Naive thymus-derived CD8-positive, alpha-beta T cell (primary cell): ENCODE measurements at places on chromosomes 1 and 21. TPM values are rescaled to one million over a fixed set of nuclear protein-coding genes. Genes with fewer than 3 reads are reported as not detected.

GRCh38 chr21:19508844-19509243 lies 1105.3 kb upstream of the TMPRSS15 start:
- no peak for DNase-seq

DNA sequence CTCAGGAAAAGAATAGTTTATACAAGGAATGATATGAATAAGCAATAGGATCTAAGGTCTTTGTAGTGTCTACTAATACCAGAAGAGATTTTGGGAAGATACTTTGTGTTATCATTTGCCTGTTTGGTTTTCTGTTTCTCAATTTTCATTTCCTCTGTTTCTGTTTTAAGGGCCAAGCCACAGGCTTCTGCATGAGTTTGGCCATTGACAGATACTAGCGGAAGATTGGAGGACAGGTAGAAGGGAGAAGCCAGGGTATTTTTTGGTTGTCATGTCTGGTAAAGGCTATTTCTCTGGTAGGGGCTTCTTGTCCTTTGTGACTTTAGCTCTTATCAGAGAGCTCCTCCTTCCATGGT lies 51.4 kb downstream of the HS2ST1 start:
- DNase-seq = no peak

DNA sequence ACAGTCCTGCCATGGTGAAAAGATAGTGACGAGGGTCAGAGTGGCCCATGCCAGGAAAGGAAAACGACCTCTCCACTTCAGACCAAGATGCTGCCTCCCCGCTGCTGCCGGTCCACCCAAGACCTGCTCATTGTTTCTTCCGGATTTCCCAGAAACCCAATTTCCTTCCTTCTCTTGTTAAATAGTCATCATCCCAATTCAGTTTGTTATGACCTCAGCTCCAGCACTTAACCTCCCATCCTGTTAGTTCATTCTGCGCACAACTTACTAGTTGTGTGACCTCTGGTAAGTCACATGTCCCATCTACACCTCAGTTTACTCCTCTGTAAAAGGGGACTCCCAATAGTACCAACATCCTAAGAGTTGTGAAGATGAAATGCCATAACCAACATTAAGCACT lies 29.9 kb upstream of the PPP1R15B start:
- DNase-seq = no peak

HRNR gene
- 0.10 TPM for total RNA-seq

CFAP126 gene
- not detected for total RNA-seq

DNA sequence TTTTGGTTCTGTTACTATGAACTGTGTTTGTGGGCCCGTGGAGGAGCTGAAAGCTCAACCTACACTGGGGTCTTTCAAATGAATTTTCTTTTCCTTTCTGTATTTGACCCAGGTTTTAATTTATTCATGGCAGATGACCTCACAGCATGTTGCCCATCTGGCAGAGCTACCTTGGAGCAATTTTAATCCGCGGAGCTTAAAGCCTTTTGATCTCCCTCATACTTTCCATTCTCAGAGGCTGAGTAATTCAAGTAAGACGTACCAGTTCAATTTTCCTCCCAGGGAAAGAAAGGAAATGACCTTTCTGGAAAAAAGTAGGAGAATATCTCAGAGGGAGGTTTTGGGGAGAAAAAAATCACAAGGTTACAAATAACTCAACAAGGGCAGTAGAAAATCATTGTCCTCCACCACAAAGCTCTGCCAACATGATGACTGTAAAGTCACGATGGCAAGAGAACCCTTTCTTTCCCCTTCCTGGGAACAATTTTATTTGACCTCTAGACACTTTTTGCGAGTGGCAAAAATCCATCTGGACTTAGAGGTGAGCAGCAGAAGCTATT lies 21.6 kb upstream of the PCP4 start:
- no peak for DNase-seq

RORC gene
- total RNA-seq = not detected

UMODL1 gene
- 3.1 TPM for total RNA-seq

SLC45A3 gene
- 0.25 TPM for total RNA-seq

ALX3 gene
- total RNA-seq = not detected

GRCh38 chr1:51203121-51203873 lies 32.8 kb upstream of the RNF11 start:
- no peak for DNase-seq

- DNase-seq = no peak
Observed at GRCh38 chr1:109338608-109339007, 31.8 kb upstream of the MYBPHL start.

GRCh38 chr1:87392248-87393192 lies 63.8 kb downstream of the LMO4 start:
- DNase-seq = no peak

TMEM79 gene
- 15.6 TPM for total RNA-seq

MMEL1 gene
- total RNA-seq = 2.5 TPM

DNA sequence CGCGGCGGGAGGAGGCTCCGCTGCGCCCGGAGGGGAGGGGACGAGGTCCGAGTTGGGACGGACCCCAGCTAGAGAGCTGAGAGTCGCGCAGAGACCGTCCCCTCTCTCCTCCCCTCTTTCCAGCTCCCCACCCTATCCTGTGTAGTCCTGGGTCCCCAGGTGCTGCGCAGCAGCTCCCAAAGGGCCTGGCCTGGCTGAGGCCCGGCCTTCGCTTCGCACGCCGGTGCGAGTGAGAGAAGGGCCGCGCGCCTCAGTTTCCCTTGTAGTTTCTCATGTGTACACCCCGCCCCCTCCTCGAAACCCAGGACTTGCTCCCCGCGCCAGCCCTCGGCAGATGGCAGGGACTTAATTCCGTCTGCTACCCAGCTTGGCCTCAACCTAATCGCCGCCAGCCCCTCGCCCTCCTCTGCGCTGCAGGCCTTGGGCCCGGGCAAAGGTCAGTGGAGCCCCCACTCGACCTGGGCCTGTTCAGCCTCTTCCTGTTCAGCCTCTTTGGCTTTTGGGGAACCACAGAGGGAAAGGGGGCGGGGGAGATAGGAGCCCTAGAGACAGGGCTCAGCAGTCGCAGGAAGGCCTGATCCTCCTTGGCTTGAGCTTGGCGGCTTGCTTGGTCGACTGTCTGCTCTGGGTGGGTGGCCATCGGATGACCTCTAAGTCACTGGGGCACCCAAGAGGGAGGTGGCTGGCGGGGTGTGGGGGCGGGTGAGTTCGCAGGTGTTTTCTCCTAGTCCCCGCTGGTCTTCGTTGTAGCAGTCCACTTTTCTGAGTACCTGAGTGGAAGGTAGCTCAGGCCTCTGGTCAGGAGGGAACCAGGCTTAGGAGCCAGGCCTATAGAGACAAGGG lies 1.0 kb downstream of the ZNF687 start:
- peak; percentile 32 for DNase-seq

- no peak for DNase-seq
Observed at GRCh38 chr21:36690628-36691554, 8.0 kb upstream of the SIM2 start.

GRCh38 chr1:10863886-10864285 lies 67.4 kb upstream of the CASZ1 start:
- DNase-seq = no peak

KRTAP19-3 gene
- not detected for total RNA-seq

DNA sequence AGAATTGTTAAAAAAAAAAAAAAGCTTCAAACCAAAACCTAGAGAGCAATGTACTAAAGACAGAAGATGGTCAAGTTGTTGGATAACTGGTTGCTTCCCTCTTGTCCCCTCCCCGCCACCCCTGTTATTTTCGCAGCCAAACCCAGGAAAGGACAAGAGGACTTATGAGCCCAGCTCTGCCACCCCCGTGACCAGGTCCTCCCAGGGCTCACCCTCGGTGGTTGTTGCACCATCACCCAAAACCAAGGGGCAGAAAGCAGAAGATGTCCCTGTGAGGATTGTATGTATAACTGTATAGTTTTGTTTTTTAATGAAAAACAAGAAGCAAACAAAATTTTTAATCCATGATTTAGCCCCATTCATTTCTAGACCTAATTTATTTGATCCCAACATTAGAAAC lies 69.4 kb downstream of the VPS26C start:
- no peak for DNase-seq

- DNase-seq = no peak
Observed at GRCh38 chr1:43253173-43253572, 16.6 kb upstream of the TMEM125 start.

DNA sequence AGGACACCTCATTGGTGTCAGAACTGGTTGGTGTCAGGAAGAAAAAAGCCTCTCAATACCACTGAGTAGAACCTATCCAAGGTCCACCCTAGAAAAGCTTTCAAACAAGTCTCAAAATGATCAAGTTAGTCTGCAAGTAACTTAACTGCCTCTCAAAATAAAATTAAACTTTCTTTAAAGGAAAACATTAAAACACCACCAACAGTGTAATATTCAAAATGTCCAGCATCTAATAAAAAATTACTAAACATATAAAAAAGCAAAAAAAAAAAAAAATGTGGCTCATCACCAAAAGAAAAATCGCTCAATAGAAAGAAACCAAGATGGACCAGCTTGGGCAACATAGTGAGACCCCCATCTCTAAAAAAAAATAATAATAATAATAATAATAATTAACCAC lies 18.7 kb upstream of the OLFML2B start:
- no peak for DNase-seq

GRCh38 chr1:11784993-11785769 lies 20.6 kb downstream of the MTHFR start:
- peak; percentile 28 for DNase-seq

GRCh38 chr1:58116284-58116683 lies 430.2 kb downstream of the OMA1 start:
- no peak for DNase-seq

PCSK9 gene
- total RNA-seq = not detected

DNA sequence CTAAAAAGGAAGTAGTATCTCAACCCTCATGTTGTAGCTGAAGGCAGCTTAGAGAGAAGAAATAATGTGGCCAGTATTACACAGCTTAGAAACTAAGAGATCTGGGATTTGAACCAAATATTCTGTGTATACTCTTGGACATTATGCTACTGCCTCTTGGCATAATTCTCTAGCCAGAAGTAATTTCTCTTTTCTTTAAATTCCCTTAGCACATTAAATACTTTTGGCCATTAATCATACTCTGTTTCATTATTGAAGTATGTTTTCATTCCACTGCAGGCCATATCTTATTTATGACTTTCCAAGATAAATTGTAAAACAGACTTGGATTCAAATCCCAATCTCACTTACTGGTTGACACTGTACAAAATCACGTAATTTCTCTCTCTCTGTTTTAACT lies 181.3 kb upstream of the SPAG17 start:
- no peak for DNase-seq

DNA sequence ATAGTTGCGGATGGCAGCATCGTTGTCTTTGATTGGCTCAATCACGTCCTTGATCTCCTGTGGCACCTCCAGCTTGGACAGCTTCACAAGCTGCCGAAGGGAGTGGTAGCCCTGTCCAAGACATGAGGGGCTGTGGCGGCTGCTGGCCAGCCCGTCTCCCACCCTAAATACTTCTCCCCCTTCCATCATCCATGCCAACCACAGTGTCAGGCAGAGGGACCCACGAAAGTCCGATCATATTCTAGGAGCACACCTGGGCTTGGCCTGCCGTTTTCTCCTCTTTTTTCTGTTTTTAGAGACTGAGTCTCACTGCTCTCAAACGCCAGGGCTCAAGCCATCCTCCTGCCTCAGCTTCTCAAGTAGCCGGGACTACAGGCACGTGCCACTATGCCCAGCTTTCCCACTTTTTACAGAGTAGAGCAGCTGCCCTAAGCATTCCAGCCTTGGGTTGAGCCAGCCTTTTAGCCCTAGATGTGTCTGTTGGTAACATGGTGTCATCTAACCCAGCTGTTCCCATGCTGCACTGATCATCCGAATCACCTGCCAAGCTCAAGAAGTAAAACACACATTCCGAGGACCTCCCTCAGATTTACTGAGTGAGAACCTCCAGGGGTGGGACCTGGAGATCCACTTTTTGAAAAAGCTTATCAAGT lies 10.4 kb downstream of the MTHFR start:
- DNase-seq = no peak

DNA sequence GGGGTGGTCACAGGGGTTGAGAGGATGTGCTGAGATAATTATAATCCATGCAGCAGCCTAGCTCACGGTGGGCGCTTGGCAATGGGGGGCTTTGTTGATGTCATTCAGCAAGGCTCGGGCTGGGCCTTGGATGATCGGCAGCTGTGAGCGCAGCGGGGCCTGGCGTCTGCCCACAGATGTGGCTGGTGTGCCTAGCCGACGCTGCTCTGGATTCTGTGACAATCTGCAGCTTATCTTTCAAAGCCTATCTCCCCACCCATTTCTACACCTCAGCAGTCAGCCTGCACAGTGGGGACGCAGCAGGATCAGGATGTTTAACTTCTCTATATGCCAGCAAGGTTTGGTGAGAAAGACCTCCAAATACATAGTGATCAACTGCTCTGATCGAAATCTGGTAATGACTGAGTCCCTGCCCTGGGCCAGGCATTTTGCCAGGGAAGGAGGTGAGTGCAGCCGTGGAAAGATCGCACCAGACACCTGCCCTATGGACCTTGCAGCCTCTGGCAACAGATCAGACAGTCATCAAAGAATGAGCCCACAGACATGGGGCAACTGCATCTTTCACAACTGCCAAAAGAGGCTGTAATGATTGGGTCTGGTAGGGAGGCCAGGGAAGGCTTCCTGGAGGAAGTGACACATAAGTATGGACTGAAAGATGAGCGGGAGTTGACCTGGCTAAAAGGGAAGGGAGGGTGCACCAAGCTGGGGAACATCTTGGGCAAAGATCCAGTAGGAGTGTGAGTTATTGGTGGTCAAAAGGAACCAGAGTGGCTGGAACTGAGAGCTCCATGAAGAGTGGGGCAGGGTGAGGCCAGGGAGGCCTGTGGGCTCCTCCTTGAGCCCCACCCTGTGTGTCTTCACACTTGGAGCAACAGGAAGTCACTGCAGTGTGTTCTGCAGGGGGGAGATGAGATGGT lies 35.3 kb downstream of the EPHB2 start:
- no peak for DNase-seq

GRCh38 chr1:8665833-8666232 lies 151.6 kb downstream of the RERE start:
- no peak for DNase-seq

SYCP1 gene
- not detected for total RNA-seq

DNA sequence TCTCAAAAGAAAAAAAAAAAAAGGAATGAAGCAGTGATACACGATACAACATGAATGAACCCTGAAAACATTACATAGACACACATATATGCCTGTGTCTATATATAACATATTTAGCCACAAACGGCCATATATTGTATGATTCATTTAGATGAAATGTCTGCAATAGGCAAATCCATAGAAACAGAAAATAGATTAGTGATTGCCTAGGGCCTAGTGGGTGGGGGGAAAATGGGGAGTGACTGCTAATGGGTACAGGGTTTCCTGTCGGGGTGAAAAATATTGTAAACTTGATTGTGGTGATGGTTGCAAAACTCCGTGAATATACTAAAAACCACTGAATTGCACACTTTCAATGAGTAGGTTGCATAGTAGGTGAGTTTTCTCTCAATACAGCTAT lies 6.0 kb upstream of the H6PD start:
- DNase-seq = no peak

GRCh38 chr1:219385787-219386427 lies 212.2 kb downstream of the LYPLAL1 start:
- peak; percentile 4 for DNase-seq

- no peak for DNase-seq
Observed at GRCh38 chr1:205533748-205534443, 29.4 kb downstream of the CDK18 start.

ASPM gene
- 0.16 TPM for total RNA-seq

C1orf226 gene
- total RNA-seq = not detected

SPRR2D gene
- not detected for total RNA-seq
